Nasal cavity respiratory epithelium epithelial cell of viscerocranial mucosa (primary cell): ENCODE measurements at places on chromosomes 6 and 20. TPM values are rescaled to one million over a fixed set of nuclear protein-coding genes. Genes with fewer than 3 reads are reported as not detected.

The ZBTB12 gene
- total RNA-seq: 1.4 and 4.1 TPM in 2 replicates

The PHIP gene
- 24.3 and 36.8 TPM in 2 replicates for total RNA-seq

The GGTLC1 gene
- not detected in 2 replicates for total RNA-seq

The MYH7B gene
- total RNA-seq: under 0.01 TPM in 2 replicates

The RCAN2 gene
- total RNA-seq: under 0.01 TPM in 1 of 2 replicates, not detected in the other

The PXDC1 gene
- total RNA-seq: 55.0 and 58.1 TPM in 2 replicates

The GOPC gene
- total RNA-seq: 46.5 and 80.9 TPM in 2 replicates

The CD24 gene
- total RNA-seq: 877 and 1,120 TPM in 2 replicates

The ERVFRD-1 gene
- not detected in 2 replicates for total RNA-seq

The CFAP61 gene
- total RNA-seq: 0.07 and 0.34 TPM in 2 replicates

The KCNK15 gene
- total RNA-seq: 0.14 and 0.34 TPM in 2 replicates

The SCUBE3 gene
- total RNA-seq: not detected in 2 replicates

The CD109 gene
- total RNA-seq: 26.3 and 152 TPM in 2 replicates

The CAGE1 gene
- under 0.01 and 0.07 TPM in 2 replicates for total RNA-seq

The NKAPL gene
- total RNA-seq: 1.9 and 3.1 TPM in 2 replicates

The FNDC11 gene
- total RNA-seq: 0.43 and 0.68 TPM in 2 replicates

The BEND3 gene
- total RNA-seq: 5.1 and 11.2 TPM in 2 replicates

The TRIM15 gene
- not detected in 2 replicates for total RNA-seq

The PNPLA1 gene
- total RNA-seq: 0.36 and 0.68 TPM in 2 replicates

The RHAG gene
- not detected in 2 replicates for total RNA-seq

The GNMT gene
- 0.34 TPM in 1 of 2 replicates, not detected in the other for total RNA-seq

The HLA-DMB gene
- total RNA-seq: 0.71 TPM in 1 of 2 replicates, not detected in the other

The EPHA7 gene
- total RNA-seq: under 0.01 TPM in 1 of 2 replicates, not detected in the other

The ACTR5 gene
- 10.3 and 14.0 TPM in 2 replicates for total RNA-seq

The ADTRP gene
- 10.6 and 25.3 TPM in 2 replicates for total RNA-seq

The NNAT gene
- not detected in 2 replicates for total RNA-seq

The PDYN gene
- total RNA-seq: not detected in 2 replicates

The NXT1 gene
- 36.4 and 63.6 TPM in 2 replicates for total RNA-seq

The KHDC1 gene
- 0.68 and 1.7 TPM in 2 replicates for total RNA-seq

The EMILIN3 gene
- not detected in 2 replicates for total RNA-seq

The HRH3 gene
- not detected in 2 replicates for total RNA-seq

The ELOVL4 gene
- 5.8 and 13.7 TPM in 2 replicates for total RNA-seq

The LAMA4 gene
- 0.68 and 2.3 TPM in 2 replicates for total RNA-seq

The LST1 gene
- total RNA-seq: not detected in 2 replicates

The TEAD3 gene
- total RNA-seq: 6.5 and 18.9 TPM in 2 replicates

The MUCL3 gene
- not detected in 2 replicates for total RNA-seq

The C6orf52 gene
- total RNA-seq: 1.4 and 2.1 TPM in 2 replicates

The SFT2D1 gene
- 43.1 and 44.4 TPM in 2 replicates for total RNA-seq

The SUMO4 gene
- total RNA-seq: 0.68 and 1.9 TPM in 2 replicates

The KCNK17 gene
- total RNA-seq: not detected in 2 replicates

The BTN1A1 gene
- total RNA-seq: not detected in 2 replicates

The ARFGEF3 gene
- total RNA-seq: 8.9 and 17.8 TPM in 2 replicates

The SLC26A8 gene
- not detected in 2 replicates for total RNA-seq
